ENCODE measurements at places on chromosomes 12 and 14.

DNA sequence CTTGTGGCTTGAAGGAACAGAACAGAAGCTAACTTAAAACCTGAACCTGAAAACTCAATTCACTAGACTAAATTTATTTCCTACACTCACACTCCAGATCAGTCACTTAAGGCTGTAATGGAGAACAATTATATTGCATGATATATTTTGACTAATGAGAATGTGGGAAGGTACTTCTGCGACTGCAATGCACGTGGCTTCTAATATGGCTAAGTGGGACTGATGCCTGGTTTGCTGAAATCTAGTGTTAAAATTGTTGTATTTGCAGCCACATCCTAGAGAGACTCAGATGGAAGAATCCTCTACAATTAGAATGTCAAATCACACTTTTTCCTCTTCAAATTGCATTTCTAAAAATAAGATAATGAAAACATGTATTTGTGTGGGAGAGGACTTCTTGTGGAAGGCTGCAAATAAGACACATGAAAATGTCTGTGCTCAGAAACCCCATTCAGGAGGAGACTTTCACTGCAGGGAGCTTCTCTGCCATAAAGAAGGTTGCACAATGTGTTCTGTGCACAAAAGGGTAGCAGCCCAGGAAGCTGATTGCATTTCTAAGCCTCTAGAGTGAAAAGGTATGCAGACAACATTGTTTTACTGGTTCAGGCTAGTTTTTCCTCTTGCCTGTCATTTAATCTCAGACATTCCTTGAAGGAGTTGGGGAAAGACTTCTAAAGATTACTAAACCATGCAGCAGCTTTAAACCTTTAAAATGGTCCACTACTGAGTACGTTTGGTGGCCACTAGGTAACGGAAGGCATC lies 224.3 kb downstream of the NEDD1 start:
- DNase-seq: no peak

DNA sequence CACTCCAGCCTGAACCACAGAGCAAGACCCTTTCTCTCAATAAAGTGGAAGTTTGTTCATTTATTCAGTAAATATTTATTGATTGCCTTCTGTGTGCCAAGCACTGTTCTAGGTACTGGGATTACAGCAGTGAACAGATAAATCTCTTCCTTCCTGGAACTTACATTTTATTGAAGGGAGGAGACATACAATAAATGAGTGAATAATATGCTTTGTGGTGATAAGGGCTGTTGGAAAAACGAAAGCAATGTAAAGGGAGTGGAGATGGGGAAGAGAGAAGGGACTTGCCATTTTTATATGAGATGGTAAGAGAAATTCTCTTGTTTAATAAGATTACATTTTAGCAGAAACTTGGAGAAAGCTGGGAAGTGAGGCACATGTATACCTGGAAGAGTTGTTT lies 1.6 kb downstream of the GSKIP start:
- DNase-seq: no peak

GRCh38 chr14:61444215-61444768 lies 122.9 kb downstream of the PRKCH start:
- no peak for DNase-seq

DNA sequence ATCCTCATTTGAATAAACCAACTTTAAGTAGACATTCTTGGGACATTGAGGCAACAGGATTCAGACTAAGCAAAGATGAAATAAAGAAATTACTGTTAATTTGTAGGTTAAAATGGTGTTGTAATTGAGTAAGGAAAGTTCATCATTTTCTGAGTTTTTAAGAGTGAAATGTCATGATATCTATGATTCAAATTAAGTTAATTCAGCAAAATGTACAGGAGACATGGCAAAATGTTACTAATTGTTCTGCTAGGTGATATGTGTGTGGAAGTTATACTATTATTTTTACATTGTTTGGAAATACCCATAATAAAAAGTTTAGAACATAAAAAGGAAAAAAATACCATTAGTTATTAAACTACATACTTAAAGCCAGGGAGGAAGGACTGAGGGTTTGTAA lies 55.0 kb upstream of the EGLN3 start:
- DNase-seq: no peak

GRCh38 chr14:104803912-104804410 lies 3.1 kb downstream of the ZBTB42 start:
- no peak for DNase-seq

DNA sequence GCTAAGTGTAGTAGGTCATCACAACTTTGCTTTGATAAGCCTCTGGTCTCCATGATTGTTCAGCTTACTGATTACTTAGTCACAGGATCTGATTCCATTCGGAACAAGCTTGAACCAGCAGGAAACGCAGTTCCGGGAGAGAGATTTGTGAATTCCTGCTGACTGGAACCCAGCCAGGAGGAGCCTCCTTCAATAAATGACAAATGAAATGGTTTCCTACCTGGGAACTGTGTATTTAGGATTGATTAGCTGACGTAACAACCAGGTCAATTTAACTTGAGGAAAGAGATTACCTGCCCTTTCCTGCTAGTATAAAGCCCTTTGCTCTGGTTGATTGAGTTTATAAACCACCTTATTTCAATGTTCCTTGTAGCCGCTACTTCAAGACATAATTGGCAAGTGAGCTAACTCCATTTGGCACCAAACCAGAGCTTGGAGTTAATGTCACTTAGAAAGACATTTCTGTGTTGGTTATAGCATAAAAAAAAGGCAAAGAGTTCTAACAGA lies 35.1 kb upstream of the KCNH3 start:
- DNase-seq: no peak

- no peak for DNase-seq
Observed at GRCh38 chr12:75864161-75864560, 167.4 kb downstream of the PHLDA1 start.

GRCh38 chr14:101398011-101398410 lies 163.3 kb upstream of the DIO3 start:
- no peak for DNase-seq

- DNase-seq: no peak
Observed at GRCh38 chr12:64814432-64814831, 10.0 kb upstream of the TBC1D30 start.

- no peak for DNase-seq
Observed at GRCh38 chr14:76920331-76921087, 94.3 kb downstream of the LRRC74A start.

DNA sequence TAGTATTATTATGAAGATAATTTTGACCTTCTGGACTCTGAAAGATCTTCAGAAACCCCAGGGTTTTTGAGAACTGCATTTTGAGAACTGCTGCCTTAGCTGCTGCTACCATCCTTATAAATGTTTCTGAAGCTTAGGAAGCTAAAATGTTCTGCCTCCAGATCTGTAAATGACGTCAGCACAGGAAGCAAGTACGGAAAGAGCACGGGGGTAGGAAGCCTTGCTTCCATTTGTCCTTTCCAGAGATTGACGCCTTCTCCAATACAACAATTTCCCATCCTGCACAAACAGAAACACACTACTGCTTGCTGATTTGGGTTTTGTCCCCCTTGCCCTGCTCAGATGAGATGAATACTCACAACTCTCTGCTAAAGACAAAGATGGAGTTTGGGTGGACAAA lies 17.9 kb downstream of the RAD52 start:
- no peak for DNase-seq

- DNase-seq: no peak
Observed at GRCh38 chr12:62301080-62301798, 41.0 kb downstream of the USP15 start.

DNA sequence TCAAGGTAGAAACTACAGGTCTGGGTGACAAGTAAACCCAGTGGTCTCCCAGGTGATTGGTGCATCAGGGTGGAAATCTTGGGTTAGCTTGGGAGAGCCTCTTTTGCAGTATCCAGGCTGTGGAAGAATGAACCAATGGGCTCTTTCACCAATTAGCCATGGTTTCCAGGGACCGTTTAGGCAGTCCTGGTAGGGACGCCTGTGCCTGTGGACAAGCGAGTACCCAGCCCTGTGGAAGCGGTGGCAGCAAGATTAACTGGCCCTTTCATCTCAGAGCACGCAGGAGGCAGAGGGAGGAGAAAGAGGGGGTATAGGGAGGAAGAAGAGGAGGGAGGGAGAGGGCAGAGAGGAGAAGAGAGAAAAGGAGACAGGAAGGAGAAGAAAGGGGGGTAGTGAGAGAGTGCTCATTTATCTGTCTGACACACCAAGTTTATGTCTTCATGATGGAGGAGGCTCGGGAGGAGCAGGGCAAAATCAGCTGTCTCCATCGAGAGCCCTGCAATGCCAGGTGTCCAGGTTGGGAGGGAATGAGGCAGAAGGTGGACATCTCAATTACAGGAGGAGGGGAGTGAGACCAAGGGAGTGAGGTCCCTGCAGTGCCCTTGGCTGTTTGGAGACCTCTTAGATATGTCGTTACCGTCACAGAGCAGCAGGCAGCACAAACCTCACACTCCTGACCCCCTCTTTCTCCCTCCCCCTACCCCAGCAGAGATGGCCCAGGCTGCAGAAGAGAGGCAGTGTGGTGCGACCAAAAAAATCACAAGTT lies 4.6 kb upstream of the ZDHHC22 start:
- no peak for DNase-seq

DNA sequence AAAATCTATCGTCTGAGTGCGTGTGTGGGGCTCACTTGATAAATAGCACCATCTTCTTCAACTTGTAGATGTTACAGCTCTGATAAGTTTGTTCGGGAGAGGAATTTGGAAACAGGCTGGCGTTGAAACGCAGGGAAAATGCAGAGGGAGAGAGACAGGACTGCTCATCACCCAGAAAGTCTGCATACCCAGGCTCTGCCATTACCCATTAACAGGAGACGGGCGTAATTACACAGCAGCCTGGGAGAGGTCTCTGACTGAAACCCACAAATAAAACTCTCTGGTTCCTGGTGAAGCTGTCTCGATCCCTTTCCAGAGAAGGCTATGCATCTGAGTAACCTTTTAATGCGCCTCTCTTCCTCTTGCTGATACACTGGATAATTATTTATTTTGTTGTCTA lies 547.3 kb downstream of the BCL11B start:
- DNase-seq: no peak

- no peak for DNase-seq
Observed at GRCh38 chr12:38903596-38903995, 1.8 kb downstream of the CPNE8 start.

GRCh38 chr12:10392394-10392930 lies 2.6 kb upstream of the KLRK1 start:
- no peak for DNase-seq

DNA sequence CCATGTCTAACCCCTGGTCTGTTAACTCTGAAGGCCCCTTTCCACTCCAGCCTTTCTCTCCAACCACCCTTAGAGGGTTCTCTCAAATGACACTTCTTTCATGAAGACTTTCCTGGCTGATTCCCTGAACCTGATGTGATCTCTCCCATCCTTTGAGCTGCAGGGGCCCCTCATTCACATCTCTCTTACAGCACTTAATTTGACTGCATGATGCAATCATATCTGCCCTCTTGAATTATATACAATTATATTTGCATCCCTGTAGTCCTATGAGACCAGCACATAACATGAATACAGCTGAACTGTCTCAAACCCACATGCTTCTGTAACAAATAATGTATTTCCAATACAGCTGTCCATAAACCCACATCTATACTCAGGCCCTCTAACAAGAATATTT lies 56.4 kb downstream of the PPP2R5E start:
- DNase-seq: no peak

- no peak for DNase-seq
Observed at GRCh38 chr12:108634341-108634751, 652 bp upstream of the SELPLG start.

- DNase-seq: no peak
Observed at GRCh38 chr12:109389146-109389545, 41.4 kb downstream of the MYO1H start.

DNA sequence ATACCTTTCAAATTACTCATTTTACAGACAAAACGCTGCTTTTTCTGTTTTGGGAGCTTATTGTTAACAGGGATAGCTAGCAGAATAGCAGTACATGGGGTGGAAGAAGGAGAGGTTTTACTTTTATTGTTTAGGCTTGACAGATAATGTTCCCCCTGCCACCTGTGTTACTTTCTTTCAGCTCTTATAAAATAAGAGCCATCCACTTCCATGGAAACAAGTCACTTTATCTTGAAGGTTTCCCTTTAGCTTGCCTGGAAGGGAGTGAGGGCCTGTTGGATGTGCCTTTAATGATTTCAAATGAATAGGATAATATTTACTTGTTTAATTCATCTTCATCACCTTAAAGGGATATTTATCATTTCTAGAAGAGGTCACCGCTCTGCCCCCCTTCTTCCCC lies 23.3 kb downstream of the GPATCH2L start:
- no peak for DNase-seq

DNA sequence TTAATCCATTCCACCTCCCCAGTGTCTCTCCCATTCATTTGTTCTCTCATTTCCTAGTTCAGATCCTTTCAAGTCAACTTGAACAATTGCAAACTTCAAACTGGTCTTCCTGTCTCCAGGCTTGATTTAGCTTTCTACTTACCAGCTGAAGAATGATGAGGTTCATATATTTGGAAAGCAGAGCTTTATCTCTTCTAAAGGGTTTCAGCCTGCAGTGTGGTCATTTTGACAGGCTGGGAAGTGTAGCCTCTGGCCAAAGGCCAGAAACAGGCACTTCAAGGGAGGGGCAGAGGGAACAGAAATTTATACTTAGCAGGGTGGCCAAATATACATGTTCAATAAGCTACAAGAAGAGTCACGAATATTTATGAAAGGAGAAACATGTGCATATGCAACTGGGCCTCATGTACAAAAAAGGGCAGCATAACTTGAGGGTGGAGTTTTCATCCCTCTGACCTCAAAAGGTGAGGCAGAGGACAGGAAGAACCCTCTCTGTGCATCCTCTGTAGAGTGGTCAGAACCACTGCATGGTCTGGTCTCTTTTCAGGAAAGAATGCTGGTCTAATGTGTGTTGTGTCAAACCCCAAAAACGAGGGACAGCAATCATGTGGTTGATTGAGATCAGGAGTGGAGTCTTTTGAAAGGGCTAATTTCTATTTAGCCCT lies 34.0 kb upstream of the HECTD1 start:
- no peak for DNase-seq

GRCh38 chr14:36281309-36281708 lies 39.1 kb downstream of the MBIP start:
- no peak for DNase-seq

DNA sequence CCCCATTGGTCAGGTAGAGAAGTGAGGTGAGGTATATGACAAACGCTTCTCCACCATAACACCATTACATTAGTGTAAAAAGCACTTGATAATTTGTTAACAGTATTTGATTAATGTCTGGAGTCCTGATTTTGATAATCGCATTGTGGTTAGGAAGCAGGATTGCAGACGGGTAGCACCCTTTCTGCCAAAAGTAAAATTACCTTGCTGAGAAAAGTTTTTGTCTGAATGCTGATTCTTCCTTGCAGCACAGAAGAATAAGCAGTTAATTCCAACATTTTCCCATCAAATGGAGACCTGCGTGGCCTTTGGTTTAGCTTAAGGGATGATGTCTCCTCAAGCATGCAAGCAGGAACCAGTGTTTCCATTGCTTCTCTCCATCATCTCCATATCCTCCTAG lies 1090.2 kb upstream of the TMEM132C start:
- DNase-seq: no peak

GRCh38 chr12:67964456-67964855 lies 24.8 kb upstream of the IFNG-AS1 start:
- DNase-seq: no peak

DNA sequence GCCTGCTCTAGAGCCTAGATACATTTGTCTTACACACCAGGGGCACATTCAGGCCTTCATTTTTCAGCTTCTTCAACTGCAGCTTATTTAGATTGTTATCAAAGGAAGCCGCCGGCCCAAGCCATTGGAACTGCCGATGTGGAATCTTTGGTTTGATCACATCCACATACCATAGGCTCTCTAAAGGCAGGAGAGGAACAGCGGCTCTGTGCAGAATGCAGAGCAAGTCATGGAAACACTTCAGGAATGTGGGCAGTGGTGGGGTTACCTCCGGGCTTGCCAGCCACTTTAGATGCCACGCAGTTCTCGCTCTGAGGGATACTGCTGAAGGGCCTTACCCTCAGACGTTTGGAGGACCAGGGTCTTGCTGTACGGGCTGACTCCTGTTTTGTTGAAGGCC lies 53.4 kb upstream of the PYGL start:
- DNase-seq: no peak
